ENCODE measurements at places on chromosomes 7 and 10. TPM values are rescaled to one million over a fixed set of nuclear protein-coding genes. Genes with fewer than 3 reads are reported as not detected.

Gene SLC12A9
- total RNA-seq, result 39.2 TPM

Gene ARMC3
- not detected for total RNA-seq

Gene LRRC17
- 0.58 TPM for total RNA-seq

Gene SEMA3E
- 11.9 TPM for total RNA-seq

Gene TRIL
- 6.5 TPM for total RNA-seq

GRCh38 chr7:132185150-132185549, 391.1 kb downstream of the PLXNA4 start:
- DNase-seq, result no peak

- DNase-seq, result no peak
Measured at GRCh38 chr10:52658112-52658511, 114.5 kb downstream of the MBL2 start.

DNA sequence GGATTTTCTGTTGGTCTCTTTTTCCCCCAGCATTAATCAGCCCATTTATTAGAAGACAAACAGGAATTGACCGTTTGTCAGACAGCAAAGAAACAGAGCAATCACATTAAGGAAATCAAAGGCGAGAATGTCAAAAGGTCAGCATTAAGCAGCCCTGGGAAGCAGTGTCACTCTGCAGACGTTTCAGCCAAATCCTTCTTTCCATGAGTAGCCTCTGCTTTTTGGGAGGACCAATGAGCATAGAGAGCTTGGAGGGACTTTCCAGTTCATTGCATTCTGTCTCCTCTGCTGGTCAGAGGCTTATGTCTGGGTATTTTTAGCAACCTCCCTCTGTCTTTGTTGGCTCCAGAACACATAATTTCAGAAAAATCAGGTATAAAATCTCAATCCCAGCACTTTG, 481.4 kb downstream of the GALNT17 start:
- no peak for DNase-seq

DNA sequence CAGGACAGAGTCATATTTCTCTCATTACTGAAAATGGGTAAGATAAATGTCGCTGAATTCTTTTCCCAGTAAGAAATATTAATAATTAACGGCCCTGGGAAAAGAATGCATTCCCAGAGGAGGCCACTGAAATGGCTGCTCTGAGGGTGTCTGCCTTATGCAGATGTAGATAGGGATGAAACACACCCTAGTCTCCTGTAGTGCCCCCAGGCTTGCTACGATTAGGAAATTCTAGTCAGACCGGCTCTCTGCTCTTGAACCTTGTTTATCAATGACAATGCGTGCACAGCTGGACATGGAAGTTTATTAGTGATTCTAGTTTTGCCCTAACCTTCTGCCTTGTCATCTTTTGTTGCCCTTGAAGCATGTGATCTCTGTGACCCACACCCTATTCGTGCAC, 291.1 kb downstream of the ZNF248 start:
- no peak for DNase-seq

DNA sequence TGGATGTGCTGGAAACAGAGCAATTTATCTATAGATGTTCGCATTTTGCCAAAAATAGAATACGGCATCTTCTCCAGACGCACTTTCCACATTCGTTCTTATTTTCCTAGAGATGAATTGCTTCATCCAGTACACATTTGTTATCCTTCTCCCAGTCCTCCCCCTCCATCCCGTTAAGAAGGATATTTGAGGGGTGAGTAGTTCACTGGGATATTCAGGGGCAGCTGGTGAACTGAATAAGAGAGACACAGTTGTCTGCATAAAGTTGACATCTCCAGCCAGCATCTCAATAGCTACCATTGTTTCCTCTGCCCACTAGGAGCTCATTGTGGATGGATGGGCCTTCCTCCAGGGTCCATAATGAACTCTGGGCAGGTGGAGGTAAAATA, 456.8 kb upstream of the NRP1 start:
- DNase-seq, result no peak

GRCh38 chr7:139598642-139599041, 75.2 kb downstream of the CLEC2L start:
- DNase-seq, result no peak

DNA sequence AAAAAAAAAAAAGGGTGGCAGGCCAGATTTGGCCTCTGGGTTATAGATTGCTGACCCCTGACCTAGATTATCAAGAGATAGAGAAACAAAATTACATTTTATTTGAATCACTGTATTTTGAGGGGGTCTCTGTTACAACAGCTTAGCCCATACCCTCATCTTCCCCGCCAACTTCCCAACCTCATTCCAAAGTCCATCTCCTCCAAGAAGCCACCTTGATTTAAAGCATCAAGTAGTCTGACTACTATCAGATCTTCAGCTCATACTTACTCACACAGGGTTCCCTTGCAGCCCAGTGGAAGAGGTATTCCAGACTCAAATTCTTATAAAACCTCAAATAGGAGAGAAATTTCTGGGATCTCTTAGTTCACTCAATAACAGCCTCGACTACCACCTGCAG, 20.4 kb downstream of the ZC3HAV1 start:
- no peak for DNase-seq

GRCh38 chr10:44742248-44742647, 168.9 kb upstream of the TMEM72 start:
- DNase-seq, result no peak

DNA sequence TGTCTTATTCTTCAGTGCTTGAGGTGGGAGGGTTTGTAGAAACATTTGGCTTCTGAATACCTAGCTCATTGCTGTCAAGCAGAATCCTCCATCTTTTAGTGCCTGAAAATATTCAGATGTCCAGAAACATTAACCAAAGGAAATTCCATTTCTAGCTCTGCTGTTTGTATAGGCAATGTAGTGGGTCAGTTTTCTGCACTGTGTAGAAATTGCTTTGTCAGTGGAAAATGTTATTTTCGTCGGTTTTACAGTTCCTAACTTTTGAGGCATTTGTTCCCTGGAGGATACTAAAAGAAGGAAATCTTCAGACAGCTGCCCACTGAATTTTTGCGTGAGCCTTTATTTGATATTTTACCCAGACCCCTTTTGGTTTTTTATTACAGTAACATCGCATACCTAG, 143.4 kb downstream of the TPST1 start:
- DNase-seq, result no peak

- DNase-seq, result no peak
Measured at GRCh38 chr7:94412762-94413322, 18.1 kb downstream of the COL1A2 start.

DNA sequence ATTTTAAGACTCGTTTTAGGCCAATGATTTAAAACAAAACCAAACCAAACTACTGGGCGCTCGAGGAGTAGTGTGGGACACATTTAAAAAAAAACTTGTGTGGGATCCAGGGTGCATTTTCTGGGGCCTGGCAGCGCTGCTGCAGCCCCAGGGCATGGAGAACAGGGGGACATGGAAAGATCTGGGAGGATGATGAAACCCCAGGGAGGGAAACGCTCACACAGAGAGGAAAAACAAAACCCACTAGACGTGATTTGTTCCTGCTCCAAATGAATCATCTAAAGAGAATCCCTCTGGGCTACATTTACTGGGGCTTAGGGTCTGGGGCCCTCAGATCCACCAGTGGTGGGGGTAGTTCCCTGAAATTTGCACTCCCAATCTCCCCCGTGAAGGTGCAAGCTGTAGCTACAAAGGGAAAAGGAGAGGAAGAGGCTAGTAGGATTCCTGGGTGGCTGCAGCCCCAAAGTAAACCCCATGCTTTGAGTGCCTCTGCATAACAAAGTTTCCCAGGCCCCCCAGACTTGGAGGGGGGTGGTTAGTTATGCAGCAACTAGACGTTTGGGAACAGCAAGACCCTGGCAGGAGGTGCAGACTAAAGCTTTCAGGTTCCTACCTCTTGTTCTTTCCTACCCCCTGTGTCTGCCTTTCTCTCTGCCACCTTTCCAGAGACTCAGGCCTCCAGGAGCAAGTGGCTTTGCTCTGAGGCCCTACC, 14.5 kb upstream of the HOXA13 start:
- no peak for DNase-seq

GRCh38 chr7:121500360-121501058, 104.4 kb upstream of the FAM3C start:
- DNase-seq, result no peak

- no peak for DNase-seq
Measured at GRCh38 chr7:158824028-158824427, 5.3 kb downstream of the ESYT2 start.

DNA sequence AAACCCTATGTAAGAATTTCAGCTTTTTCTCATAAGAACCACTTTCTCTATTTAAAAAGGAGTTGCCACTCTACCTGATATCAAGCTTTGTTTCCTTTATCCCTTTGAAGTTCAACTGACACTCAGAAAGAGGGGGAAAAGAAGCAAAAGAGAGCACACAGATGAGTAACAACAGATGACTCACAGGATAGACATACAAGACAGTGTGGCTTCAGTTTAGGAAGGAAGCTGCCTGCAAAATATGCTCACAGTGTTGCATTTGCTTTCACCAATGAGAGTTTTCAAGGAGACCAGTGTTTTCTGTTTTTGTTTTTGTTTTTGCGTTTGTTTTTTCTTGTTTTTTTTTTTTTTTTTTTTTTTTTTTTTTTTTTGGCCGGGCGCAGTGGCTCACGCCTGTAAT, 1181.6 kb downstream of the DNAJB9 start:
- DNase-seq, result no peak

GRCh38 chr7:133778472-133778871, 348.7 kb upstream of the LRGUK start:
- DNase-seq, result no peak

DNA sequence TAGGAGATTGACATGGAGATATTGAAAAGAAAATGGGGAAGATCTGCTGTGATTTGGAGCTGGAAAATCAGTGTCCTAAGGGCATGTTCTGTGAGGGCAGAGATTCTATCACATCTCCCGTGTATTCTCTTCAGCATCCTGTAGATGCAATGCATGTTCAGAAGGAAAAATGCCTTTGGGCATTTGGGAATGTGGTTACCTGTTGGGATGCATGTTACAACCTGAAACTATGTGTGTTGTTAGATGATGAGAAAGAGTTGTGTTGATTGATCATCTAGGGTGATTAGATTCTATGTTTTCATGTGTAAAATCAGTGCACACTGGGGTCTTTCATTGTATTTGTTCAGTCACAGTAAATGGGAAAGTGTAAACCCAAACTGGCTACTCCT, 14.7 kb downstream of the CUZD1 start:
- DNase-seq, result no peak

DNA sequence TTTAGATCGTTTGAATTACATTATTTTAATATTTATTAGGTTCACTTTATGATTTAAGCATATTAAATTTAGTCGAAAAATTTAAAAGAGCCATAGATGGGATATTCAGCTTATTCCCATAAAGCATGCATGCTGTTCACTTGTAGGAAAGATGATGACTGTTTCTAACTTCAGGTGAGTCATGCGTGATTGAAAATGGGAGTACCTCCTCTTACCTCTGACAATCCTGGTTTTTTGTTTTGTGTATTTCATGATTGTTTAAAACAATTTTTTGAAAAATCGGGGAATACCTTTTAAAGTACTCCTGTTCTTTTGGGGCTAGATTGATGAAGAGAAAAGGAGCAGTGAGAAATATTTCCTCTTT, 1.4 kb downstream of the TNKS2 start:
- DNase-seq, result no peak

- no peak for DNase-seq
Measured at GRCh38 chr7:51593628-51594027, 277.0 kb upstream of the COBL start.

DNA sequence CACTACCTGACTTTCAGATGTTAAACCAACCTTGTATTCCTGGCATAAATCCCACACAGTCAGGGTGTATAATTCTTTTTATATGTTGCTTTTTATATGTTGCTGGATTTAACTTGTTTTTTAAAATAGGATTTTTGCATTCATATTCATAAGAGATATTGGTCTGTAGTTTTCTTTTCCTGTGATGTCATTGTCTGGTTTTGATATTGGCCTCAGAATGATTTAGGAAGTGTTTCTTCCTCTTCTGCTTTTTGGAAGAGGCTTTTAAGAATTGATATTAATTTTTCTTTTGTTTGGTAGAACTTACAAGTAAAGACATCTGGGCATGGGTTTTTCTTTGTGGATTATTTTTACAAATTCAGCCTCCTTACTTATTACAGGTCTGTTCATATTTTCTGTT, 93.1 kb downstream of the CARD11 start:
- DNase-seq, result no peak

Measured in upper lobe of right lung (tissue), 1 donor.